MG63 (cell line): ENCODE measurements at places on chromosomes 12 and 14. TPM values are rescaled to one million over a fixed set of nuclear protein-coding genes. Genes with fewer than 3 reads are reported as not detected.
A peak's percentile ranks its signal among the peaks of the same experiment; 100 is the strongest.

EGLN3 gene
- 4.5 and 9.3 TPM in 2 replicates for total RNA-seq

TAC3 gene
- 0.36 TPM in 1 of 2 replicates, not detected in the other for total RNA-seq

CLEC14A gene
- total RNA-seq, result not detected in 2 replicates

HOXC4 gene
- 2.3 and 5.2 TPM in 2 replicates for total RNA-seq

TAS2R8 gene
- total RNA-seq, result not detected in 2 replicates

TAS2R20 gene
- not detected in 2 replicates for total RNA-seq

TMEM229B gene
- 5.9 TPM in 1 of 2 replicates, not detected in the other for total RNA-seq

MYH6 gene
- not detected in 2 replicates for total RNA-seq

DNA sequence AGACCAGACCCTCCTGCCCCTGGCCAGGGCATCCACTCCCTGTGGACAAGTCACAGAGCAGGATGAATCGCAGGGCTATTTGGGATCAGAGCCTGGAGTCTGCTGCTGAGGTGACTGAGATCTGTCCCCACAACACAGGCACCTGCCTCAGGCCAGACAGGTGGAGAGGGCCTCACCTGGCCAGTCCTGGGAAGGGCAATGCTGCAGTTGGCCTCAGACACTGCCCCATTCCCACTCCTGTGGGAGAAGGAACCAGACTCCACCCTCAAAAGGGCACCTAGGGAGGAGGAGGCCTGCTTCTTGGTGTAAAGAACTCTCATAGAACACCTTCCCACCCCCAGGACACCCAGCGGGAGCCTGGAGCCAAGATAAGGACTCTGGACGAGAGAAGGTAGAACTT, 48.3 kb upstream of the PLEKHG6 start:
- DNase-seq, result no peak

DNA sequence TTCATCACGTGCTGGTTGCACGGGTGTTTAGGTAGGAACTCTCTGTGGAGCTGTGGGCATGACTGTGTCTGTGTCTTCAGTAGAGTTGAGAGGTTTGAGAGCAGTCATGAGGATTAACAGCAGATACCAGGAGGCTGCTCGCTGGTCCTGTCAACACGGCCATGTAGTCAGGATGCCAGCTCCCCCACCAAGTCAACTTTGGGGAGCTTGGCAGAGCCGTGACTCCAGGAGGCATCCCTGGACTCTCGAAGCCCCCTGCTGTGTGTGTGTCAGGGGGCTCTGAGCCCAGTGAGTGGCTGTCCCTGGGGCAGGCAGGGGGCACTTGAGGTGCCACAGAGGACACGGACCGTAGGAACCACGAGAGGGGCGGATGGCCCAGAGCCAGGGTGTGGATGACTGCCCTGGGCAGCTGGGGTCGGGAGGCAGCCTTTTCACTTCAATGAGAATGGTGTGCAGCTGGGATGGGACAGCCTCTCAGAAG, 7.2 kb upstream of the GPR132 start:
- DNase-seq, result no peak

GRCh38 chr14:57061009-57061711, 207.5 kb downstream of the EXOC5 start:
- DNase-seq, result no peak

DNA sequence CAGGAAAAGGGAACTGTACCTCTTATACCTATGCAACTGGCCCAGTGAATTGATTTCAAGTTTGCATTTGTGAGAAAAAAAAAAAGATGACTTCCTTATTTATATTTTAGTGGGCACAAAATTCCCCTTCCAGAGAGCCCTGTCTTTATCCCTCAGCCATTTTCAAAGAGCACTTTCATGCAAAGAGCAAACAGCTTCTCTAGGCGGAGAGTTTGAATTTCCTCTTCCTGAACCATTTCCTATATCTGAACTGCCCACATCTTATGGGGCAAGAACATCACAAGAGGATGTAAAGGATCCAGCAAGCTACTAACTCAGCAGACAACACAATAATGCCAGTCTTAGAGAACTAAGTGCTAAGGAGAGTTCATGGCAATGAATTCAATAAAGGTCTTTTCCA, 22.3 kb upstream of the PLXNC1 start:
- DNase-seq, result no peak

DNA sequence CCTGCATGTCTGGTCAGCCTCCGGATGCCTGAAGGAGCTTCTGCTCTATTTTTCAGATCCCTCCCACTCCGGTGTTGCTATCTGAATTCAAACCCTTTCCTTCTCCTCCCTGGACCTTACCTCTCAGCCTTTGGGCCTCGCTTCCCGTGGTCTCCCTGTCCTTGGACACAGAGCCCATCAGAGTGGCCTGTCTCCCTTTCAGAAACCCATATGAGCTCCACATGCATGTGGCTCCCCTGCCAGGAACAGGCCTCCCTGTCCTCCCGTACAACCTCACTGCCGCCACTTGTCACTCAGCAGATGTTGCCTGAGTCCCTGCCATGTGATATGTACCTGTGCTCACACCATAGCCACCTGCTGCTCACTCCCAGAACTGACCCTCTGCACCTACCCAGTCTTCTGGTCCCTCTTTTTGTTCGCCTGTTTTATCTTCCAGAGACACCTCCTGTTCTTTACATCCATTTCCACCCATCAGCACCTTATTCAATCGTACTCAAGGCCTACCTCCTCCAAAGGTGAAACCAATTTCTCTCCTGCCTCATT, 182.5 kb downstream of the ZFP36L1 start:
- DNase-seq, result no peak

- no peak for DNase-seq
Observed at GRCh38 chr14:54048736-54049135, 92.1 kb upstream of the BMP4 start.

- DNase-seq, result no peak
Observed at GRCh38 chr12:9127936-9128663, 12.4 kb upstream of the A2M start.

- no peak for DNase-seq
Observed at GRCh38 chr12:82027612-82028011, 268.5 kb upstream of the PPFIA2 start.

- DNase-seq, result no peak
Observed at GRCh38 chr14:99454246-99454645, 26.4 kb downstream of the SETD3 start.

DNA sequence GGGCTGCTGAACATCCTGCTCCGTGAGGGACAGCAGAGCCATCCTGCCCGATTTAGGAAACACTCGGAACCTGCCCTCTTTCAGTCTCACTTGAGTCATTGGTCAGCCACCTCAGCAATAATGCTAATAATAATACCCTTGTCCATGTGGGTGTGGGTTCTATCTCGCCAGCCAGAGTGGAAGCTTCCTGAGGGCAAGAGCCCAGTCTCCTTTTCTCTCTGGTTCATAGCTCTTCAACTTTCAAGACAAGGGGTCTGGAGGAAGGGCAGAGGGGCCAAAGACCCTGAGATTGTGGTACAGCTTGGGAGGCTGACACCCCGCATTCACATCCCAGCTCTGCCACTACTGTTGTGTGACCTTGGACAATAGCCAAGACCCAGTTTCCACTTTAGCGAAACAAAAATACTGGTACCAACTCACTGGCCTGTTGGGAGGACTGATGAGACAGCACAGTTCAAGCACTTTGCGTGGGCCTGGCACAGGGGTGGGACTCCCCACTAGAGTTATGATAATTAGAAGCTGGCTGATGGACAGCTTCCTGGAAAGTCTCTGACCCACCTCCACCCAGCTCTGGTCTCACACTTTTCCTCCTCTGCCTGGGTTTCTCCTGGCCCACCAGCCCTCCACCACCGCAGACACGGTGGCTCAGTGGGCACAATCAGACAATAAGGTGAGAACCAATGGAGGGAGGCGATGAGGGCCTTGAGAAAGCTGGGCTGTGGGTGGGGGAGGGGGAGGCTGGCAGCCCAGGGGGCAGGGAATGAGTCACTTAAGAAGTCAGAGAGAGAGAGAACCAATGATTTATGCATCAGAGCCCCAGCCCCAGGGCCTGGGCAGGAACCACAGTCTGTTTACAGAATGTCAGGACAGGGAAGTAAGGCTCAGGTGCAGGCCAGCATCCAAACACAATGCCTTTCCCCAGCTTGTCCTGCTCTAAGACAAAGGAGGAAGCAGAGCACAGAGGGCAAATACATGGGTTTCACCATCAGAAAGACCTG, 9.6 kb downstream of the FAIM2 start:
- DNase-seq, result no peak

DNA sequence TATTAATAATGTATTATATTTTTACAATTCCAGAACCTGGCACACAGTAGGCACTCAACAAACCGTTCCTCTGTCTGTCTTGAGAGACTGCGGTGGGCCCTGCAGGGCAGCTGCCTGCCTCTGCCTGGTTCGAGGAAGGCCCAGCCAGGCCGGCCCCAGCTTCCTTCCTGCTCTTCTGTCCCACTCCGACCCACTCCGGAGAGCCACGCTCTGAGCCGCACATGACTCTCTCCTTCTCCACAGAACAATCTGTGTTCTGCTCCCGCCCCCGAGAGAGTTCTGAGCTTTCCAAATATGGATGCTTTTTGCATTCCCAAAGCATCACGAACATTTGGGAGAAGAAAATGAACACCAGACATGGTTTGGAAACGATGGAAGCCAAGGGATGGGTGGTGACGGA, 57.3 kb downstream of the TTC7B start:
- no peak for DNase-seq

DNA sequence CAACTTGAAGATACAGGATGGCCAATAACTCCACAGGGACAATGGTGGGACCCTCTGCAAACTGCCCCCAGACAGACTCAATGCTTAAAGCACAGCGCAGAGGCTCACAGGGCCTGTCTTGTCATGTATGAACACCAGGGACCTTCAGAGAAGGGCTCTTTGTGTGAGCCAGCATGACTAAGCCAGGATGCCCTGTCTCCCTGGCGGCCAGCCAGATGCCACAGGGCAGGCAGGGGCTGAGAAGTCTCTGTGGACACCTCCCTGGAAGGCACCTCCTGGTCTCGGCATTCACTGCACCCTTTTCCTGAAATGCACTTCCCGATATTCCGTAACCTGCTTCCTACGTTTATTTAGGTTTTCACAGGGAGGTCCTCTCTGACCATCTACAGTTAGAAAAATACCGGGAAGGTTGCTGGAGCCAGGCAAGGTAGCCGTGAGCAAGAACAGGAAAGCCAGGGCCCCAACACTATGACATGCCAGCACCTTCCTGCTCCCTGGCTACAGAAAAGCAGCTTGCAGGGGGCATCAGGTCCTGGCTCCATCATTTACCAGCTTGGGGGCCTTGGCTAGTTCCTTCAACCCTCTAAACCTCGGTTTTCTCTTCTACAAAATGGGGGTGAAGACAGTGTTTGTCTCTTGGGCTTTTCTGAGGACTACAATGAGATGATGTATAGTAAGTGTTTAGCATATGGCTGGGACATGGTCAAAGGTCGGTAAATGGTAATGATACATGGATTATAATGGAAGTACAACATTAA, 65.0 kb downstream of the PITPNM2 start:
- peak; percentile 79 for DNase-seq

- no peak for DNase-seq
Observed at GRCh38 chr14:29102996-29103395, 336.4 kb downstream of the FOXG1 start.

- no peak for DNase-seq
Observed at GRCh38 chr12:113870035-113870434, 96.1 kb downstream of the RBM19 start.

- no peak for DNase-seq
Observed at GRCh38 chr14:22095860-22096513, 422.4 kb upstream of the OR4E1 start.

GRCh38 chr14:24381363-24382063, 13.5 kb downstream of the NFATC4 start:
- DNase-seq, result no peak
